Fibroblast of skin of left biceps (primary cell): ENCODE measurements at places on chromosomes 16 and 17.

GRCh38 chr17:78317794-78318400, 42.0 kb downstream of the SOCS3 start:
- no peak for DNase-seq

DNA sequence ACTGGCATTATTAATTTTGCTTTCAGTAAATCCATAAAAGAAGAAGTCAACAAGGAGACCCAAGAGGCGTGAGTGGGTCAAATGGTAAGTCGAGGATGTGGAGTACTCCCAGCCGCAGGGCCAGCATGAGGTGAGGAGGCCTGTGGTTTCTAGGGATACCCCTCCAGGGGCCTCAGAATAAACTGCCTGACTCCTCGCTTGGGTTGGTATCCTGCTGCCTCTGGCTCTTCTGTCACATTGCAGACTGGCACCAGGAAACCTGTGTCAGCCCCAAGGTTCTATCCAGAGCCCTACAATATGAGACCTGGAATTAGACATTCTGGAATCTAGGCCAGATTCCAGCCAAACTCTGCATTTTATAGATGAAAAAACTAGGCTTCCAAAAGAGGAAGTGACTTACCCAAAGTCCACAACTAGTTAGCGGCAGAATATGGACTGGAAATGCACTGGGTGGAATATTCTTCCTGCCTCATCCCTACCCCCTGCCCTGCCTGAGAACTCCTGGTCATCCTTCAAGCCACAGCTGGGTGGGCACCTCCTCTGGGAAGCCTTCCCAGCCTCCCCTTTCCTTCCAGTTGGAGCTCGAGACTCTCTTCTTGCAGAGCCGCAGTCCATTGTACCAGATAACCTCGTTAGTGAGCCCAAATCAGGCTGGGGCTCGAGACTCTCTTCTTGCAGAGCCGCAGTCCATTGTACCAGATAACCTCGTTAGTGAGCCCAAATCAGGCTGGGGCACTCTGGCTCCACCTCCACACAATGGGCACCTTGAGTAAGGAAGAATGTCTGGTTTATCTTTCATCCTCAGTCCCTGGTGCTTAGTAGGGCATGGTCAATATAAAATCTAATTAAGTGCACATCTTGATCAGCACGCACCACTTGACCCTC, 22.6 kb downstream of the C17orf67 start:
- no peak for DNase-seq

DNA sequence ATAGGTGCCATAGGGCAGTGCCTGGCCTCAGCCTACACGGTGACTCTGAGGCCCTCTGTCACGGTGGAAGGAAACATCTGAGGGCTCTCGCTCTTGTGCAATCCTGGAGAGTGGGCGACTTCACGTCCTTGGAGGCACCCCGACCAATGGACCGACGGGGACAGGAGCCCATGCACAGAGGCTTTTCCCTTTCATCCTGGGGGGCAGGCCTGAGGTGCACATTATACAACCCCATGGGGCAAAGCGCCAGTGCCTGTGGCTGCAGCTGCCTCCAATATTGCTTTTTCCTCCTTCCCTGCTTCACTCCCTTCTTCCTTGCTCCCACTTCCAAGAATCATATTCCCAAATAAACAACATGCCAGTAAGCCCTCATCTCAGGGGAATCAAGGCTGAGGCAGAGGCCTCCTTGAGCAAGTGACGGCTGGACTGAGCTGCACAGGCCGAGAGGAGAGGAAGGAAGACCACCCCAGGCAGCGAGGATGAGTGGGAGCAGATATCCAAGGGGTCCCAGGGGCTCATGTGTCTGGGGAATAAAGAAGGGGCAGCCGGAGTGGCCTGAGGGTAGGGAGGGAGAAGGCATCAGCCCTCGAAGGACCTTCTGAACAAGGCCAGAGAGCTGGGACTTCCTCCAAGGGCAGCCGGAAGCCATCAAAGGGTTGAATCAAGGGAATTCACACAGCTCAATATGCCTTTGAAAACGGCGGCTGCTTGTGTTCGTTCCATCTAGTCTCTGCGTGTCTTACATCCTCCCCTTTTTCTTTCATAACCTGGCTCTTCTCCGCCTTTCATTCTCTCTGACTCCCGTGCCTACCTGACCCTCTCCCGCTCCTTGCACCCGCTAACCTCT, 42.6 kb upstream of the RPL38 start:
- no peak for DNase-seq

DNA sequence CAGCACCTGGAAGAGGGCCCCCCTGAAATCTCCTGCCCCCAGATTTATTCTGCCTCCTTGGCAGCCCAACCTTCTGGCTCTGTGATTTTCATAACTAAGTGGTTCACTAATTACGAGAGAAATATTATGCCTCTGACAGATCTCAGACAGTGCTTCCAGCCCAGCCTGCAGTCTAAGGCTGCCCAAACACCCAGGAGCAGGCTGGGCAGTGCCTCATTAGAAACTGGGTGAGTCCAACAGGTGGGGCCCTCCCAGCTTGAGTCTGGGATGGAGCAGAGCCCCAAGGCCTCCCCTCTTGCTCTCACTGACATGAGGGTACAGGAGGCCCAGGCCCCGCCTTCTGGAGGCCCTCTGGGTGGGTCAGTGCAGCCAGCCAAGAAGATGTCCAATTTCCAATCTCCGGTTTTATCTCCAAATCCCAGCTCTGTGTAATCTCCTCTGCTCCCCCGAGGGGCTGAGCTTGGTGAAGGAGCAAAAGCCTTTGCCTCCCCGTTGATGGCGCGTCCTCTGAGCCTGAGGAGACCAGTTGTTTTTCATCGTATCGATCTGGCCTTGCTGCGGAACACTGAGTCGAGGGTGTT, 20.1 kb upstream of the ABCC3 start:
- DNase-seq = no peak

DNA sequence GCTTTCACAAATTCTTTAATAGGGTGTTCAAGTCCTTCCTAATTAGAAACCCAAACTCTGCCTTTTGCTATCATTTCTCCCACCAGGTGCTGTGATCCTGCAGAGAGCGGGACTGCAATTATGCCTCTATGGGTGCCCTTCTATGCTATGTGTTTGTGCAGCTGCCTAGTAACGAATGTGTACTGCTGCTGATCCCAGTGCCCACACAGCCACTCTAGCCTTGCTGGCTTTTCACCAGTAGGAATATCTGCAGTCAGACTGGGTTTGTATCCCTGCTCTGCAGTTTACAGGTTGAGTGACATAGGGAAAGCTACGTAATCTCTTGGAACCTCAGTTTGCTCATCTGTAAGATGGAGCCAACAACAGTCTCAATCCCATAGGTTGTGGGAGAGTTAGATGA, 179.6 kb upstream of the IRX3 start:
- DNase-seq = no peak

DNA sequence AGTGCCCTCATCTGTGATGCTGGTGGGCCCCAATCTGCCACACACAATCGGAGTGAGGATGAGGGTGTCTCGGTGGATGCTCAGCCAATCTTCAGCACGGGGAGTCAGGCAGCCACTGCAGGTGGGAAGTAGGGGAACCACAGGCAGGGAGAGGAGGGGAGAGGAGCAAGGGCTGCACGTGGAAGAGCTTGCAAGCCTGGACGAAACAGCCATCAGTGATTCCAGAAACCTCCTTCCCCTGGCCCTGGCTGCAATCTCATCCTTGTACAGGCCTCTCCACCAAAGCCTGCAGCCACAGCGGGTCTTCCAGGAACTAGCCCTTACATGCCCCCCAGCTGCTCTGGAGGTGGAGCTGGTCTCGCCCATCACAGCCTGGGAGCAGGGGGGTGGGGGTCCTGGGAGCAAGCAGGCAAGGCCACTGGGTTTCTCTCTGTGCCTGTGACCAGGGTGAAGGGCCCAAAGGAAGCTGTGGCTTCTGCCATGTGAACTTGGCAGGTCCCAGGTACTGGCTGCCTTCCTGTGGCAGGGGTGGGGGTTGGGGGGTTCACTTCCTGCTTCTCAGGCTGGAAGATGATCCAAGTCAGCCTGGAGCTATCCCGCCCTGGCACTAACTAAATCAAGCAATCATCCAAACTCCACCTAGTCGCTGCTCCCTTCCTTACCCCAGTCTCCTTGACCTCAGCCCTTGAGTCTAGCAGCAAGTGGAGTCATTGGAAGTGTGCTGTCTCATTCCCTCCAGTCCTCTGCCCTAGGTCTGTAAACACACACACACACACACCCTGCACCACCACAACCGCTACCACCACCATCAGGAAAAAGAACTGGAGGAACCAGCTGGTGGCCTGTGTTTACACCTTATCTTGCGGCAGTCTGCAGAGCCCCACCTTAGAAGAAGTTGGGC, 29.4 kb upstream of the MLKL start:
- DNase-seq = no peak

GRCh38 chr17:41500131-41500911, 5.1 kb downstream of the KRT13 start:
- DNase-seq = no peak

- no peak for DNase-seq
These were observed 10.1 kb downstream of the AMZ2 start for GRCh38 chr17:68257934-68258333.

- no peak for DNase-seq
These were observed 157.9 kb downstream of the IRX3 start for GRCh38 chr16:54128629-54129234.

- no peak for DNase-seq
These were observed 14.6 kb downstream of the NUDT7 start for GRCh38 chr16:77736879-77737278.

DNA sequence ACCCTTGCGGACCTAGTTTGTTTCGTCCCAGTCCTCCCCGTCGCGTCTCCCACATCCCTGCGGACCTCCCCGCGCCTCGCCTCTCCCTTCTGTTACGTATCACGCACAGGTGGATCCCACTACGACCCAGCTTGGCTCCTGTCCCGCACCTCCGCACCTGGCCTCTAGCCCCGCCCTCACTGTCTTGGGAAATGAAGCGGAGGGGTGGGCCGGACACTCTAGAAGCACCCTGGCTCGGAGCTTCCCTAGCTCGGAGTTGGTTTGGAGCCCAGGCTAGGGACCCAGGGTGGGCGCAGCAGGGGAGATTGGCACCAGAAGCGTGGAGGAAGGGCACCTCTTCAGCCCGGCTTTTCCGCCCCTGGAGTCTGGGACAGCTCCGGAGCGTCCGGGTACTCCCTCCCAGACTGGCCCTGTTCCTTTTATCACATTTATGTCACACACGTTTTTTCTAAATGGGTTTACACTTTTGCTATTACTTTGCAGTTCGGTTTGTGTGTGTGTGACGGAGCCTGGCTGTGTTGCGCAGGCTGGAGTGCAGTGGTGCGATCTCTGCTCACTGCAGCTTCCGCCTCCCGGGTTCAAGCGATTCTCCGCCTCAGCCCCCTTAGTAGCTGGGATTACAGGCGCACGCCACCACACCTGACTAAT, 1.4 kb upstream of the CEMP1 start:
- no peak for DNase-seq

GRCh38 chr17:73007407-73007806, 85.1 kb downstream of the SLC39A11 start:
- no peak for DNase-seq

- DNase-seq = no peak
These were observed 15.6 kb upstream of the LITAF start for GRCh38 chr16:11602321-11602720.

DNA sequence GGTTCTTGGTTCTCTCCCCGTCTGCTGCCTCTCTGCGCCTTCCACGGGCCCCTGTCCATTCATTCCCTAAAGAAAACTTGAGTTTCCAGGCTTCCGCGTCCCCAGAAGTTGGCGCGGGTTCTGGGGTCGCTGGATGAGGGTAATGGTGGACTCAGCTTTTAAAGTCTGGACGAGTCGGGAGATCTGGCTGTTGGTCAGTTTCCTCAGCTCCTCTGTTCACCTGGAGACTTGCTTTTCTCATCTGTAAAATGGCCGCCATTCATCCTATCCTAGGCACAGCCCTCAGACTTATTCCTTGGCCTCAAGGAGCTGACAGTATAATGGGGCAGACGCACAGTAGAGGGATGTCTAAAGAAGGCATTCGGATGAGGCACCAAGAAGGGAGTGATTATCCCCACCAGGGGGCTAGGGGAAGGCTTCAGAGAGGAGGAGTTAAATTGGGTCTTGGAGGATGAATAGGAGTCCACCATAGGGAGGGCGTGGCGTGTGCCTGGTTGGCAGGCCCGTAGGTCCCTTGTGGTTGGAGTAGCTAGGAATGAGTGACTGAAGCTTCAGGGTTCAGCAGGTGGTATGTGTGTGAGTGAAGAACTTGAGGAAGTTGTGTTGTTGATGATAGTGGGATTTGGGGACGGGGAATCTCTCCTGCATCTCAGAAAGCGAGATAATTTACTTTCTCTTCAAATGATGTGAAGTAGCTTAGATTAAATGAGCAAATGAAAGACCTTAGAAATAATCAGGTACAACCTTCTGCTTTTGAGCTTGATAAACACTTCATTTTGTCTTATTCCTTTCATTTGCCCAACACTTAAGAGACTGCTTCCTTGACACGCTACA, 652 bp downstream of the VPS35L start:
- no peak for DNase-seq
